Activated B cell treated with CpG ODN at 0.5 μM for 24 hours (primary cell): ENCODE measurements at places on chromosomes 13 and 19. TPM values are rescaled to one million over a fixed set of nuclear protein-coding genes. Genes with fewer than 3 reads are reported as not detected.

DNA sequence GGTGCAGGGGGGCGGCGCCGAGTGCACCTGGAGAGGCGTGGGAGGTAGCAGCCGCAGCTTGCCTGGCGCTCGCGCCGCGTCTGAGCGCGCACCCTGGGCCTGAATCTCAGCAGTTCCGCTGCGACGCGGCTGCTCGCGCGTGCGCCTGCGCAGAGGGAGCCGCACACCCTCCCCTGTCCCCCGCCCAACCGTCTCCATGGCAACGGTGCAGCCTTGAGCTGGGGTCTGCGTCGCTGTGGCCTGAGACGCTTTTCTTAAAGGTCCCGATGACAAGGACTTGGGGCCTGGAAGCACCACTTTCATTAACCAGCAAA, at the start of gene PNMA8B:
PNMA8B (minus strand) TSS at position 82 of the 314 bp plus-strand sequence. CDS start 402 bp downstream, outside the sequence.
- no peak for DNase-seq

GRCh38 chr13:98937911-98938381, 39.9 kb downstream of the DOCK9 start:
- no peak for DNase-seq

- no peak for DNase-seq
Observed at GRCh38 chr13:68697551-68697950, 1410.1 kb upstream of the ATXN8OS start.

The CGB2 gene
- total RNA-seq: not detected in 2 replicates

The TMEM38A gene
- 3.1 and 4.0 TPM in 2 replicates for total RNA-seq

The HTR2A gene
- total RNA-seq: not detected in 2 replicates

The CAPN12 gene
- total RNA-seq: 12.4 and 14.9 TPM in 2 replicates
